ENCODE measurements at places on chromosomes 16 and 17.

- H3K27ac ChIP-seq = no peak overlapping the region
- no peaks in the 10 kb centered on the region for H3K27me3 ChIP-seq
- peaks cover 11% of the 10 kb centered on the region for H3K4me1 ChIP-seq
- H3K4me3 ChIP-seq = no peak overlapping the region
Observed at GRCh38 chr16:79098907-79099306, 501.6 kb downstream of the MAF start.

DNA sequence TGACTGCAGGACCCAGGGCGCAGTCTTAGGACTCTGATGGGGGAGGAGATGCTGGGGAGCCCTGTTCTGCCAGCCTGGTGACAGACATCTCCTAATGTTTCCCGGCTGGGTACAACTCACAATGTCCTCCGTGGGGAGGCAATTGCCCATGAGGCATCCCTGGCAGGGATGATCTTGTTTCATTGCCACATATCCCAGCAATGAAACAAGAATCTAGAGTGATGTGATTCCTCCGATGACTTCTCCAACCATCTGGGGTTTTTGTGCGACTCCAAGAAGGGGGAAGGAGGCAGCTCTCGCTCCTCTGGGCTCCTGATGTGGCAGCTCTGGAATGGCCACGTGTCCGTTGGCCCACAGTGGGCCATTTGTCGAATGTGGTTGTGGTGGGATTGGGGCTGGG, 255.8 kb downstream of the SEC14L1 start:
- no peaks in the 10 kb centered on the region for H3K36me3 ChIP-seq
- H3K27me3 ChIP-seq = no peaks in the 10 kb centered on the region
- H3K4me1 ChIP-seq = peaks cover 73% of the 10 kb centered on the region
- H3K27ac ChIP-seq = no peak overlapping the region
- no peak for DNase-seq

GRCh38 chr16:66386629-66387622, 20.4 kb downstream of the CDH5 start:
- no peak overlapping the region for H3K27ac ChIP-seq
- no peaks in the 10 kb centered on the region for H3K36me3 ChIP-seq

DNA sequence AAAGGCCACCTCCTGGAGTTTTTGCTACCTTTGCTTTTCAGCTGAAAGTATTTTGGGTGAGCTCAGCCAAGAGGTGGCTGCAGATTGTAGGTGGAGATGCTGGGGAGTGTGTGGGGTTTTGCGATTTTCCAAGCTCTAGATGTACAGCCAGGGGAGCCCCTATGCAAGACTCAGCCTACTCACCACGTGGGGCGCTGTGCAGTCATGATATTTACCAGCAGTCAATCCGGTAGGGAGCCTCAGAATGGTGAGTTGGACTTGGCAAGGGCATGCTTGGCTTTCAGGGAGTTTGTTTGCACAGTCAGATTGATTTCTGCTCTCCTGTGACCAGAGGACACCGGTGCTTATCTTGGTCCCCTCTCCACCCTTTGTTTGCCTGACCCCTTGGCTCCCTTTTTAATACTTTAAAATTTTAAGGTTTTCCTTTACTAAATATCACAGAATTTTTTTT, 175.3 kb downstream of the UTP18 start:
- peak; percentile 58 for DNase-seq
- H3K4me1 ChIP-seq = peaks cover 46% of the 10 kb centered on the region
- H3K27ac ChIP-seq = no peak overlapping the region
- H3K36me3 ChIP-seq = no peaks in the 10 kb centered on the region
- H3K27me3 ChIP-seq = no peaks in the 10 kb centered on the region

GRCh38 chr17:5784791-5785190, 200.5 kb upstream of the NLRP1 start:
- peaks cover 32% of the 10 kb centered on the region for H3K27me3 ChIP-seq
- H3K4me3 ChIP-seq = no peak overlapping the region
- no peaks in the 10 kb centered on the region for H3K4me1 ChIP-seq
- DNase-seq = no peak

All from activated naive CD4-positive, alpha-beta T cell treated with anti-CD3 and anti-CD28 coated beads for 36 hours (primary cell).